ENCODE measurements at places on chromosomes 7 and 10.

DNA sequence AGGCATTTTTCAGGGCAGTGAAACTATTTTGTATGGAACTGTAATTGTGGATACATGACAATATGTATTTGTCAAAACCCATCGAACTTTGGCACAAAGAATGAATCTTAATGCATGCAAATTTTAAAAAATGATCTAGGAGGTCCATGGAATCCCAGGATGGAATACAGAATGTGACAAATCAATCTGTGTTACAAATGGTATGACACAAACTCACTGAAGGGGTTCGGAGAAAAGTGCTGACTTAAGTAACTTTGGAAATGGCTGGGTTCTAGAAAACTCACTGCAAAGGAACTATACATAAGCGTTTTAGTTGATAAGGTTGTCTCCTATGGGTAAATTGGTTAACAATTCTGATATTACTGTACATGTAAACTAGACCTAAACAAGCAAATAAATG, 26.0 kb downstream of the CALN1 start:
- no peak for DNase-seq

GRCh38 chr10:33244354-33244967, 90.0 kb downstream of the NRP1 start:
- peak; percentile 50 for DNase-seq

DNA sequence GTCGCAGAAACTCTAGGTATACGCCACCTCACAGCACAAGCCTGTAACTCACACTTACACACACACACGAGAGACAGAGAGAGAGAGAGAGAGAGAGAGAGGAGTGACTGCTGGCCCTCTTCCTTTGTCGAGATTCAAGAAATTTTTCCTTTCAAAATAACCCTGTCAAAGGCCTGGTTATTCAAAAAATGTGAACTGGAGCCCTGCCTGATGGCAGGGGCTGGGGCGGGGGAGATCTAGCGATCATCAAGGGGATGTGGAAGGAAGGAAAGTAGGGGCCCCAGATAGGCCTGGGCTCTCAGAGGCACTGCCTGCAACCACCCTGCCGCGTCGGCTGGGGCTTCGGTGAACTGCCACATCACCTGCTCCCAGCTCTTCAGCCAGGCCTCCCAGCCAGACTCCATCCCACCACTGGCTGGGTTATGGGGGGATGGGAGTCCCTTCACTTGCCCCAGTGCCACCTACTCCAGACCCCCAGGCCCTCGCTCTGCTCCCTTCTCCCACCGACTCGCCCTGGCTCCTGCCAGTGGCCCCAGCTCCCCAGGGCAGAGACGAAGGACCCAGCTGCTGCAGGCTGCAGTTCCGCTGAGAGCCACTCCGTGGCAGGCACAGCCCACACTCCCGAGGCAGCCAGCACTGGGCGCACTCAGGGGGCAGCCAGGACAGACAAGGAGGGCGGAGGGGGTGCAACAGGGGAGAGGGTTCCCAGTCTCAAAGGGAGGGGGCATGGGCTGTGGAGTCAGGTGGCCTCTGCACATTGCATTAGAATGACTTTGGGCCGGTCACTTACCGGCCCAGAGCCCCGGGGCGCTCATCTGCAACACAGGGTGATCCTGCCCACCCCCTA, 15.3 kb downstream of the KCNH2 start:
- DNase-seq, result peak; percentile 34

- no peak for DNase-seq
These were observed 14.1 kb upstream of the CCSER2 start for GRCh38 chr10:84314275-84314674.

DNA sequence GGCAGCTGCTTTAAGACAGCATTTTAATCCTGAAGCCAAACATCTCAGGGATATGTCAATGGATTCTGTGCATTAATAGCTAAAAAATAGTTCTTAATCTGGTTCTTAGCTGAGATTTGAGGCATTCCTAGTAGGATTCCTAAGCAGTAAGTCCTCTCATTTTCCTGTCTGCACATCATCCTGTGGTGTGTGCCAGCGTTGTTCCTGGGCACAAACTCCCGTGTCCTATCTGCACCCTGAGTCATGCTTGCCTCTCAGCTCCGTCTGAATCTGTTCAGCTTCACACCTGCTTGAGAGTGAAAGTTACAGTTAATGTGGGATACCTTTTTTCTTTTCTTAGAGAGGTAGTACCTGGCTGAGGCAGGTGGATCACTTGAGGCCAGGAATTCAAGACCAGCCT, 19.5 kb downstream of the BAG3 start:
- no peak for DNase-seq

GRCh38 chr7:158958618-158959017, 102.3 kb downstream of the DYNC2I1 start:
- no peak for DNase-seq

DNA sequence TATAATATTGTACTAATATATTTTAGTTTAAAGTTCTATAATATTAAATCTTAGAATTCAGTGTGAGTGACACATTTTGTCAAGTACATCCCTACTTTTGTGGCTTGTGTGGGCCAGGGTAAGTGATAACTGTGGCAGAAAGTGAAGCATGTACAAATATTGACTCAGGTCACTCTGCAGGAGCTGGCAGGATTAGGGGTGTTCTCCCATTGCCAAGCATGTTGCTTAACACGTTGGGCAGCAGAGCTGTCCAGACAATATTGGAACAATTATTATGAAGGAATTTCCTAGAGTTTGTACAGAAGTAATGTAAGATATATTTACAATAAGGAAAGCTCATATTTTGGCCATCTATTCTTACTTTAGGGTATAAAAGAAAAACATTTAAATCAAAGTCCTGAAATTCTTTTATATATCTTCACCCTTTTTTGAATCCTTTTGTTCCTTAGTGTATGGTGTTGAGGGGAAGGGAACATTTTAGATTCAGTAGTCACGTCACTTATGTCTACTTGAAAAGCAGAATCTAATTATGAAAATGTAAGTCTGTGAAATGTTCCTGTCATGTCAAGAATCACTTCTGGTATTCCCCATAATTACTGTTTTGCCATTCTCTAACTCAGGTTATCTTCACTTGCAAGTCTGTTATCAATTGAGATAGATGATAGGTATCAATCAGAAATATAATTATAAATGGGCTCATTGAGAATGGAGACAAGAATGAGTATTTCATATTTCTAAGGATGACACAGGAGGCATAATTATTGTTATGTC, 4.0 kb downstream of the HDAC9 start:
- no peak for DNase-seq

GRCh38 chr10:19209319-19209718, 160.7 kb downstream of the MALRD1 start:
- DNase-seq, result peak; percentile 10

- DNase-seq, result no peak
These were observed 3.6 kb upstream of the TBX20 start for GRCh38 chr7:35257251-35258124.

DNA sequence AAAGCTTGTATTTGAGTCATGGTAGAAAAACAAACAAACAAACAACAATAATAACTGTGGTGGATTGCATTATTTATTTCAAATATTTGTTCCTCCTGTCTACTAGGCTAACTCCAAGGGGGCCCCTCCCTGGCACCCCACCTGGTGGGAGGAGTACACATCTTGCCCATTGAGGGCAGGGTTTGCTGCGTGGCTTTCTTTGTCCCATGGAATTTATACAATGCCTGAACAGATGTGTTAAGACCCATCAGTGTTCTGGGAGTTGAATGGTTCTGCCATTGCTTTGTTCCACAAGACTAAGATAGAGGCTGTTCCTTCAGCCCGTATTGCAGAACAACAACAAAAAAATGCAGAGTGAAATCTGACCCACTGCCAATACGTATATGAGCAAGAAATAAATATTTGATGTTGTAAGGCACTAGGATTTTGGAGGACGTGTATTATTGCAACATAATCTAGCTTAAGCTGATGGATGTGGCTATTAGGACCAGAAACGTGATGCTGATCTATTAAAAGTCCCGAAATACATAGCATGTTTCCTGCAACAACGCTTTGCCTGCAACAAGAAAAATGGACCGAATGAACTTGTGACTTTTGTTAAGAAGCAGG, 119.1 kb upstream of the JCAD start:
- DNase-seq, result peak; percentile 94

DNA sequence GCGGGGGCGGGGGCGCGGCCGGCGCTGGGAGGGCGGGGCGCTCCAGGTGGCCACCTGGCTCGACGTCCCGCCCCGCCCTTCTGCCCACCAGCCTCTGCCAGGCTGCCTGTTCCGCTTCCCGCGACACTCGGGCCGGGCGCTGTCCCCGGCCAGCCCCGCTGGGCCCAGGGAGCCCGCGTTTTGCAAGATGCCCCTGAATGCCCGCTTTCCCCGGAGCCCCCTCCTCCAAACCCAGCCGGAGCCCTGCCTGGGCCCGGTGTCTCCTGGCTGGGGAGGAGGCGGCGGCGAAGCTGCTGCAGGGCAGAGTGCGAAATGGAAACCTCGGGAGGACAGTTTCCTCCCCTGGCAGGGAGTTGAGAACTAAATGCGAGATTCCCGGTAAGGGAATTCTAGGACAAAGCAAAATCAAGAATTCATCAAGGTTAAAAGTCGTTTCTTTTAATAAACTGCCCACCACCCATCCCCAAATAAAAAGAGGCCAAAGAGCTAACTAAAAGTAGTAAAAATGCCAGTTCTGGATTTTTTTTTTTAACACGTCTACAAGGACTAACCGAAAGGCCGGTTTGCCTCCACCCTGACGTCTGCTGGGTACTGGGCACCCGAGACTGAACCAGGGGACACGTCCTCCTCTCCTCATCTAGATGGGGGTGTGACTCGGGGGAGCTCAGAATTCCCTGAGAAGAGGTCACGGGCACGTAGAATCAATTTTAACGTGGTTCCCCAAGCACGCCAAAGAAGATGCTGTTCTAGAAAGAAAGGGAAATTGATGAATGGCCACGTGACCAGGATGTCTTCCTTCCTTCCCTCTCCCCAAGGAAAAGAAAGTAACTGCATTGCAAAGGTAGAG, 200.4 kb upstream of the NFE2L3 start:
- no peak for DNase-seq

DNA sequence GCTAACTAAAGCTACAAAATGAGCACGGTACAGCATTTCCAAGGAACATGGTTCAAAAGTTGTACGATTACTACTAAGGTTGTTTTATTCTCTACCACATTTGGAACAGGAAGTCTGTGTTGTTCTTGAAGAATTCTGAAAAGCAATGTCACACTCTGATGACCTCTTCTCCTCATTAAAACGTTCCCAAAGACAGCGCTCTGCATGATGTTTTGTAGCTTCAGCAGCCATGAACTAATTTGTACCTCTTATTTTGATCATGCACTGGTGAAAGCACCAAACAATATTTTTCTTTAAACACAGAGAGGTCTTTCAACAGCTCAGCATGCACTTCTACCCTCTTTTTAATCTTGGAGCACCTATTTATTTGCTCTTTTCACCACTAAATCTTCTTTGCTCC, 75.0 kb upstream of the TES start:
- DNase-seq, result no peak
